ENCODE measurements at places on chromosomes 13 and 19. TPM values are rescaled to one million over a fixed set of nuclear protein-coding genes. Genes with fewer than 3 reads are reported as not detected.

The LYPD3 gene
- 5.3 TPM for total RNA-seq

The CD22 gene
- total RNA-seq, result 3.2 TPM

The GCDH gene
- total RNA-seq, result 41.2 TPM

The ZNF439 gene
- total RNA-seq, result 6.0 TPM

The NXNL1 gene
- not detected for total RNA-seq

The OR7D2 gene
- total RNA-seq, result not detected

The POU4F1 gene
- 0.08 TPM for total RNA-seq

The TJP3 gene
- total RNA-seq, result 0.24 TPM

The GEMIN7 gene
- 58.2 TPM for total RNA-seq

The CGB1 gene
- total RNA-seq, result not detected

The ZNF93 gene
- total RNA-seq, result 17.3 TPM

The SSC5D gene
- 1.4 TPM for total RNA-seq

The DCLK1 gene
- not detected for total RNA-seq

The KISS1R gene
- 12.2 TPM for total RNA-seq

The LRRC63 gene
- 0.56 TPM for total RNA-seq

The AMER2 gene
- not detected for total RNA-seq

The ZNF560 gene
- 0.28 TPM for total RNA-seq

The FCAR gene
- total RNA-seq, result not detected

The SHC2 gene
- total RNA-seq, result 0.32 TPM

The MCEMP1 gene
- total RNA-seq, result not detected

The PSPN gene
- total RNA-seq, result 0.92 TPM

The ZNF888 gene
- 6.1 TPM for total RNA-seq

The MKNK2 gene
- total RNA-seq, result 230 TPM

The KIR2DL1 gene
- total RNA-seq, result not detected

The HAUS8 gene
- 46.0 TPM for total RNA-seq

The PALM3 gene
- total RNA-seq, result not detected

The ALOX5AP gene
- 17.4 TPM for total RNA-seq

The LILRA6 gene
- total RNA-seq, result not detected

The CBY2 gene
- not detected for total RNA-seq

The FOXA3 gene
- total RNA-seq, result 0.39 TPM

The ZNF8 gene
- 4.3 TPM for total RNA-seq

The KCNC3 gene
- total RNA-seq, result 0.56 TPM

The C2CD4C gene
- total RNA-seq, result 0.19 TPM

The ZNF30 gene
- 5.6 TPM for total RNA-seq

The GNG7 gene
- 0.45 TPM for total RNA-seq

The ZNF154 gene
- total RNA-seq, result 6.3 TPM

The CCDC169 gene
- total RNA-seq, result not detected

The ZNF132 gene
- total RNA-seq, result 4.3 TPM

The CD33 gene
- 0.24 TPM for total RNA-seq

The ZNF787 gene
- 34.2 TPM for total RNA-seq

The IZUMO4 gene
- 12.6 TPM for total RNA-seq

The MEX3D gene
- 6.1 TPM for total RNA-seq

The CACNA1A gene
- total RNA-seq, result 0.47 TPM

The MATK gene
- total RNA-seq, result 32.1 TPM

The FGF22 gene
- total RNA-seq, result not detected

The OPA3 gene
- total RNA-seq, result 15.1 TPM

The GNG14 gene
- total RNA-seq, result not detected

The C19orf18 gene
- not detected for total RNA-seq

The NTF4 gene
- not detected for total RNA-seq

The APOE gene
- total RNA-seq, result 0.46 TPM

The LMTK3 gene
- 2.8 TPM for total RNA-seq

The SYDE1 gene
- total RNA-seq, result 2.4 TPM

The TDRD12 gene
- 0.06 TPM for total RNA-seq

Data from activated naive CD8-positive, alpha-beta T cell treated with anti-CD3 and anti-CD28 coated beads for 36 hours (primary cell).